Stomach (tissue), 19 donors: ENCODE measurements at places on chromosomes 5 and 9. TPM values are rescaled to one million over a fixed set of nuclear protein-coding genes. Genes with fewer than 3 reads are reported as not detected.

GRCh38 chr9:81787747-81788632 lies 98.6 kb upstream of the TLE1 start:
- peak; percentile 44 for DNase-seq

GRCh38 chr9:4433379-4433778 lies 56.9 kb upstream of the SLC1A1 start:
- DNase-seq = no peak

Gene SLC25A48
- not detected for total RNA-seq

GRCh38 chr5:132684491-132684890 lies 10.7 kb downstream of the IL4 start:
- no peak for DNase-seq

Gene CDKN2B-AS1
- 1.6 TPM for total RNA-seq

Gene IFNA13
- not detected for total RNA-seq

DNA sequence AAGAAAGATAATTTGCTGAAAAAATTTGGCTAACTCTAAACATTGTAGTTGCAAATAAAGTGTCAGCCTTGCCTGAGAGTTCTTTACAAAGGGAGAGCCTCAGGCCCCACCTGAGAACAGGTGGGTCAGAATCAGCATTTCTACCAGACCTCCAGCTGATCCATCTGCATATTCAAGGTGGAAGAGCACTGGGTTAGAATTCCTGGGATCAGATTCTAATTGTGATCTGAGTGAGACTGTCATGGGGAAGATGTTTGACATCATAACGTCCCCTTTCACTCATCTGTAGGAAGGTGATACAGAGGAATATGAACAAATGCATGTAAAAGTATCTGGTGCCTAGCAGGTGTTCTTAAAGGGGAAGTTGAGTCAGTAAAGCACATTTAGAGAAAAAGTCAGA lies 54.6 kb downstream of the FBXL7 start:
- DNase-seq = no peak
